ENCODE measurements at places on chromosomes 3 and 15.
A peak's percentile ranks its signal among the peaks of the same experiment; 100 is the strongest.

GRCh38 chr3:141863491-141863890 is 13.0 kb upstream of the ATP1B3 start:
- no peak for DNase-seq

GRCh38 chr3:15438983-15439382 is 11.6 kb downstream of the EAF1 start:
- DNase-seq: no peak

DNA sequence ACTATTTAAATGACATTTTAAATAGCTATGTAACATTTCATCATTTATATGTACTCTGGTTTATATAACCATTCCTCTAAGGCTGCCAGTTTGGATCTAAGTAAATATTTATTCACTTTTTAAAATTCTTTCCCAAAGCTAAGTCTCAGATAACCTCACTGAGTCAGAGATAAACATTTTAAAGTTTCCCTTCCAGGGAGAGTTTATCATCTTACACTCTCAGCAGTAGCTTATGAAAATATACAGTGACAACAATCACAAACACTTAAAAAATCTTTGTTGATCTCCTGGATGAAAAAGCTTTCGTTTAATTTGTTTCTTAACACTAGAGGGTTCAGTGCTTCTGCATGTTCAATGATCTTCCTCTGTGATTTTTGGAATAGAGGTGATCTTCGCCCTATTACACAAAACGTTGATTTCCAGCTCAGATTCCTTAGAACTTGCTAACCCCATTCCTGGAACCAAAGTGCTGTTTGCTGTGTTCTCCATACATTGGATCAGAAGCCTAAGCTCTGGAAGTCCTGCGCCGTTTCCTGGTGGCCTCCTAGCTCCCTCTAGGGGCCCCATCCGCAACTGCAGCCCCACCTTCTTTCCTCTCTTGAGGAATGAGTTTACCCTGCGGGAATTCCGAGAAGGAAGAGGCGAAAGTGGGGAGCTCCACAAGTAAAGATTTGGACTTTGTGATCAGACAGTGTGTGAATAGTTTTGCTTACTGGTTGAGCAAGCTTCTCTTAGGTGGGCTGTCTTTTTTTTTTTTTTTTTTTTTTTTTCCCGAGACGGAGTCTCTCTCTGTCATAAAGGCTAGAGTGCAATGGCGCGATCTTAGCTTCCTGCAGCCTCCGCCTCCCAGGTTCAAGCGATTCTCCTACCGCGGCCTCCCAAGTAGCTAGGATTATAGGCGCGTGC is 29.3 kb upstream of the SACM1L start:
- no peak for DNase-seq

GRCh38 chr15:39028069-39028468 is 463.5 kb upstream of the RASGRP1 start:
- no peak for DNase-seq

DNA sequence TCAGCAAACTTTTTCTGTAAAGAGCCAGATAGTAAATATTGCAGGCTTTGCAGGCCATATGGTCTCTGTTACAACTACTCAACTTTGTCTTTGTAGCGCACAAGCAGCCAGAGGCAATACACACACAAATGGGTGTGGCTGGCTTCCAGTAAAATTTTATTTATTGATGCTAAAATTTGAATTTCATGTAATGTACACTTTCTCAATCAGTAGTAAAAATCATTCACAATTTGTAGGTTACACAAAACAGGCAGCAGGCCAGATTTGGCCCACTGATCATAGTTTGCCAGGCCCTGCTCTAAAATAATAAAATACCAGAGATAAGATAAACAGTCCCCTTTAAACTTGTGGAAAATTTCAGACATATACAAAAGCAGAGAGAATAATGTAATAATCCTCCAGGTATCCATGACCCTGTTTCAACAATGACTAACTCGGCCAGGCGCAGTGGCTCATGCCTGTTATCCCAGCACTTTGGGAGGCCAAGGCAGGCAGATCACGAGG is 330.3 kb downstream of the SHQ1 start:
- no peak for DNase-seq

GRCh38 chr3:36730966-36731365 is 33.4 kb downstream of the DCLK3 start:
- no peak for DNase-seq

- no peak for DNase-seq
Measured at GRCh38 chr3:157175691-157176507, 16.0 kb upstream of the CCNL1 start.

DNA sequence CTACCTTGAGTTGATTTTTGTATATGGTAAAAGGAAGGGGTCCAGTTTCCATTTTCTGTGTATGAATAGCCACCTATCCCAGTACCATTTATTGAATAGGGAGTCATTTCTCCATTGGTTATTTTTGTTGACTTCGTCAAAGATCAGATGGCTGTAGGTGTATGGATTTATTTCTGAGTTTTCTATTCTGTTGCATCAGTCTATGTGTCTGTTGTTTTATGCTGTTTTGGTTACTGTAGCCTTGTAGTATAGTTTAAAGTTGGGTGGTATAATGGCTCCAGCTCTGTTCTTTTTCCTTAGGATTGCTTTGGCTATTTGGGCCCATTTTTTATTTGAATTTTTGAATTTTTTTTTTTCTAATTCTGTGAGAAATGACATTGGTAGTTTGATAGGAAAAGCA is 125.5 kb upstream of the FGF7 start:
- no peak for DNase-seq

DNA sequence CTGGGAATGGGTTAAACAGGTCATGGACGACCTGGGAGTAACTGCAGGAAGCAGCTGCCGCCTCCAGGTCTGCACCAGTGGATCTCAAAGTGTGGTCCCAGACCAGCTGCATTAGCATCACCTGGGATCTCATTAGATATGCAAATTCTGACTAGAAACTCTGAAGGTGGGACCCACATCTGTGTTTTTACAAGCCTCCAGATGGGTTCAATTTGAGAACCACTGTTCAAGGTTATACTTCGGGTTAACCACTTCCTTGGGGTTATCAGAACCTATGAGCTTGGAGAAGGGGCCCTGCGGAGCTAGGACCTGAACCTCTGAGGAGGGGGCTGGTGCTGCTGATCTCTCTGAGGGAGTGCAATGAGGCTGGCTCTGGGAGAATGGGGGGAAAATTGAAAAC is 324.8 kb upstream of the CTDSPL start:
- no peak for DNase-seq

GRCh38 chr3:23164746-23165145 is 38.4 kb upstream of the UBE2E2 start:
- no peak for DNase-seq

DNA sequence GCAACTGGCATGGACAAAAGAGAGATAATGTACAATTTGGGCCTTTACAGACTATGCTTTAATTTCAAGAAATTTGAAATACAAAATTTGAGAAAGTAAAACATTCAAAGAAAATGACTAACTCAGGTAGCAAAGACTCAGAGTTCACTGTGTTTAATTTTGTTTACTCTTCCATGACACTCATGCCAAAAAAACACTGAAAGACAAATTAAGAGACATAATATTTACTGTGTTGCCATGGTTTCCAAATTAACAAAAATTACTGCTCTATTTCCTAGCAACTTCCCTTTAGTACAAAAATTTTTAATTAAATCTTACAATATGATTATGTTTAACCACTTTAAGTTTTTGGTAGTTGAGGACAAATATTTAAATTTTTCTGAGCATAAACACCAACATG is 29.6 kb downstream of the LRRFIP2 start:
- DNase-seq: no peak

GRCh38 chr3:67468511-67468910 is 185.9 kb downstream of the SUCLG2 start:
- no peak for DNase-seq

DNA sequence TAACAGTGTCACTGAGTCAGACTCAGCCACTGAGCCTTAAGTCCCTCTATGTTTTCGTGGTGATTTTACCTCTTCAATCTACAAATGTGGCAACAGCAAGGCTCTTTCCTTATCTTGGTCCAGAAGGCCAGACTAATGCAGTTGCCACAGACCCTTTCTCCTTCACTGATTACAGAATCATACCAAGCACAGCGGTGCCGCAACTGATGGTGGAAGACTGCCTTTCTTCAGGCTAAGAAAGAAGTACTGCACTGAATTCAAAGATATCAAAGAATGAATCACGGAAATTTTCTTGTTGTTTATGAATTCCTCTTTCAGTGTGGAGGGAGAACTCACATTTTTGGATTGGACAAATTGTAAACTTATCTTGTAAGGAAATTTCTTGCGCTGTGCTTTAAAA is 18.6 kb downstream of the DCP1A start:
- no peak for DNase-seq

DNA sequence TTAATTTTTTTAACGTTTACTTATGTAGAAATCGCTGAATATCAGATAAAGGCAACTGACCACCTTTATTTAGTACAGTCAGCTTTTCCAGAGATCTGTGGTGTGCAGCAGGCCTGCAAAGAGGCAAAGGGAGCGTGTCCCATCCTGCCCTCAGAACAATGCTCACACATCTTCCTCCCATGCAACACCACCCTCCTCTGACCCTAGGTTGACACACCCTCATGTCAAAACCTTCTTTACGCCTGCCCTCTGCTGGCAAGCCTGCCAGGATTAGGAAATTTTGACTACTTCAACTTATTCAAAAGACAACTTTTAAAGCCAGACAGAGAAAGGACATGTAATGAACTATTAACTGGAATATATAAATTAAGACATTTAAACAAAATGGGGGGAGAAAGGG is 513.7 kb downstream of the FOXP1 start:
- peak; percentile 25 for DNase-seq

DNA sequence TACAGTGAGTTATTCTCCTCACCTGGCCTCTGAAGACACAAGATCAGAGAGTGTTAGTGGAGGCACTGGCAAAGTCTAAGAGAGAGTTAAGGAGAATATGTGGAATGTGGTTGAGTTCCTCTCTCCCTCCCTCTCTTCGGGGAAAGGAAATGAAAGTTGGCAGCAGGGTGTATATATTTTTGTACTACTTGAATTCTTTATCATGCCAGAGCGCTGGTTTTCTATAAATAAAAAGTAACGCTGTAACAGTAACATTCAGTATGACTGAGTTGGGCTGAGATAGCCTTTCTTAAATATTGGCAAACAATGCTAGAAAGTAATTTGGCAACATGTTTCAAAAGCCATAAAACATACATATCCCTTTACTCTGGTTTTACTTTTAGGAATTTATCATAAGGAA is 77.5 kb upstream of the TNFAIP8L3 start:
- DNase-seq: no peak

GRCh38 chr3:43531835-43532234 is 90.0 kb downstream of the ANO10 start:
- no peak for DNase-seq

GRCh38 chr3:132241776-132242514 is 75.3 kb upstream of the ACP3 start:
- DNase-seq: no peak

GRCh38 chr15:35746121-35746520 is 200.2 kb upstream of the DPH6 start:
- DNase-seq: no peak

DNA sequence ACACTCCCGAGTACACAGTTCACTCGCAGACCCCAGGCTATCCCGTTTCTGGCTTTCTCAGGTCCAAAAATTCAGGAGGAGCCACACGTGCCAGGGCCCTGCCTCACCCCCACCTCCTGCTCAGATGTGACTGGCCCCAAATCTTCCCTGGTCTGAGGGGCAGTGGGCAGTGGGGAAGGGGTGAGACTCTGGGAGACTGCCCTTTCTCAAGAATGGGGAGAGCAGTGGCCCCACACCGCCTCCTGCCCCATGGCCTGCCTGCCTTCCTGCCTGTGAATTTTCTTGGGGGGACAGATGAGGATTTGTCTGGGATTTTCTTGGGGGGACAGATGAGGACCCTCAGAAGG is 174.6 kb downstream of the MEGF11 start:
- DNase-seq: no peak

All from activated T-helper 1 cell treated with anti-CD3 and anti-CD28 coated beads, Interleukin-2, amount 50 U/mL, for 16 hours (primary cell).